ENCODE measurements at places on chromosomes 12 and 14.

- DNase-seq: no peak
These were observed 3.3 kb upstream of the PSMC6 start for GRCh38 chr14:52703664-52704063.

- DNase-seq: peak; percentile 56
These were observed 67.6 kb upstream of the CDKN3 start for GRCh38 chr14:54329082-54329695.

GRCh38 chr14:53881161-53881871 lies 75.3 kb downstream of the BMP4 start:
- DNase-seq: no peak

DNA sequence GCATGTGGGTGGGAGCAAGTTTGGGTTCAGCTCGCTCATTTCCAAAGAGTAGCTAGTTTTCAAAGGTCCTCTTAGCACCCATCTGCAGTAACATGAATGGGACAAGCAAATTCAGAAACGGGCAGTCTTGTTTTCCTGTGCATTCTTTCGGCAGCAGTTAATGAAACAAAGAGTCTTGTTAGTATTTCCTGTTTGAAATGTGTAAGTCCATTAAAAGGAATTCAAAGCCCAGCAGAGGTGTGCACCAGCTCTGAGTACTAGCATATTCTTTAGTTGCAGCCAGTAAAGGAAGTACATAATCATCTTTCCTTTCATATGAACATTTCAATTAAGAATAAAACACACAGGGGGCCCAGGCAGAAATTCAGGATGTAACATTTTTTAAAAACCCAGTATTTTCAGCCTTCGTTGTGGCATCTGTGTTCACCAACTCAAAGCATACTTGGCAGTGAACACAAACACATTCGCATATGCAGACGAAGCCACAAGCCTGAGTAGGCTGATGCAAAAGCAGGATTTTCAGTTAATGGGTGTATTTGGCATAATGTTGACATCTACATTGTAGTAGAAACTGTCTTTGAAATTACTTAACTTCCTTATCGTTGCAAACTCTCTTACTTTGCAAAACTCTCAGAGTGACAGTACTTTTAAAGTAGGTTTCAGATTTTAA lies 570.0 kb upstream of the FLRT2 start:
- no peak for DNase-seq

DNA sequence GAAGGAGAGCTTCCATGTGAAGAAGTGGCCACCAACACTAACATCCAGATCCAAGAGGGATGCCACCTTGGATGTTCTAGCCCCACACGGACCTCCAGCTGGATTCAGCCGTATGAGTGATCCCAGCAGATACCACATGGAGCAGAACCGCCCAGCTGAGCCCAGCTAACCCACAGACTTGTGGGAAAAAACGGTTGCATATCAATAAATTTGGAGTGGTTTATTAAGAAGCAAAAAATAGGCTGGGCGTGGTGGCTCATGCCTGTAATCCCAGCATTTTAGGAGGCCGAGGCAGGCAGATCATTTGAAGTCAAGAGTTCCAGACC lies 11.9 kb upstream of the IFT81 start:
- DNase-seq: no peak

- DNase-seq: no peak
These were observed 181.0 kb downstream of the KTN1 start for GRCh38 chr14:55760789-55761566.

DNA sequence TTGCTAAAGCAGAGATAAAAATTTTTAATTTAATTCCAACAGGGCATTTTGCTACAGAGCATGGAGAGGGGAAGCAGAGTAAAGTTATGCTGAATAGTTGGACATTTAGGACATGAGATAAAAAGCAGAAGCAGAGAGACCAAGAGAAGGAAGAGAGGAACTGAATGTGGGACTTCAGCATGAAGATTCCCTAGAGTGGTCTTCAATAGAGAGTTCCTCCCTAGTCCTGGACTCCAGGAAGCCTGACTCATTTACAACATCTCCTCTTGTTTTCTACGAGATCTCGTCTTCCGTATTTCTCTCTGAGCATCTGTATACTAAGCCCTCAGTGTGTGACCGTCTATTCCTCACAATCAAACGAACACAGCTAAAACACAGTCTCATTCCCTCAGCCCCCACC lies 35.2 kb upstream of the IFT81 start:
- no peak for DNase-seq

GRCh38 chr12:91009319-91009950 lies 4.7 kb upstream of the EPYC start:
- DNase-seq: peak; percentile 20

- no peak for DNase-seq
These were observed 88.4 kb downstream of the BORCS5 start for GRCh38 chr12:12445165-12445881.

DNA sequence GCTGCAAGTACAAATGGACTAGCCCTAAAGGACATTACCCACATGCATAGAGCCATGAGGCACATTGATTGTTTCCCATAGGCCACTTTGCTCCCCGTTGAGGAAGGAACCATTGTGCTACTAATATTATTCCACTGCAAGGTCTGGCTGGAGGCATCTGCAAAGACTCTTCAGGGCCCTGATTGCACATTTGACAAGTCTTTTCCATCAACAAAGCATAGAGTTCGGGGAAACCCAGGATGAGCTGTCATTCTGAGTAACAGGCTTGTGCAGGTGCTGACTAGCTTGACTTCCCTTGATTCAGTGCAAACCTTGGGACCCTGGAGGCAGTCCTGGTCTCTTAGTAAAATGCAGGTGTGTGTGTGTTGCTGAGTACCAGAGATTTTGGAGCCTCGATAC lies 73.8 kb downstream of the SUSD6 start:
- DNase-seq: peak; percentile 99

- no peak for DNase-seq
These were observed 36.5 kb upstream of the CCDC88C start for GRCh38 chr14:91454155-91454554.

- DNase-seq: no peak
These were observed 4.3 kb upstream of the CD63 start for GRCh38 chr12:55733021-55733555.

DNA sequence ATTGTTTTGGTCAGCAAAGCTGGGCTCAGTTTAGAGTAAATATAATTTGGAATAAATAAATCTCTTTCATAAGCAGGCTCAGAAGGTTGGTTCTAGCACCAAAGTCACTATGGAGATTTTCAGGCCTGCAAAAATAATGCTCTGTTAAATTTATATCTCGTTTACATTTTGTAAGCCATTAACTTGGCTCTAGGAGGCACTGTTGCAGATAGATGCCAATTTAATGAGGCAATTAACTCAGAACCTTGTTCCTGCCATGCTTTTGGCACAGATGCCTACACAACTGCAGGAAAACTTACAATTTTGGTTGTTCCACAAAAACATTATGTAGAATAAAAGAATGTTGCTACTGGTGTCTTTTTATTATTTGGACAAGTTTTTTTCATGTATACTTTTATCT lies 428.1 kb downstream of the FLRT2 start:
- DNase-seq: no peak

GRCh38 chr12:127539226-127539858 lies 727.6 kb upstream of the TMEM132C start:
- no peak for DNase-seq

- DNase-seq: peak; percentile 36
These were observed 495 bp downstream of the ADIPOR2 start for GRCh38 chr12:1691123-1692007.

DNA sequence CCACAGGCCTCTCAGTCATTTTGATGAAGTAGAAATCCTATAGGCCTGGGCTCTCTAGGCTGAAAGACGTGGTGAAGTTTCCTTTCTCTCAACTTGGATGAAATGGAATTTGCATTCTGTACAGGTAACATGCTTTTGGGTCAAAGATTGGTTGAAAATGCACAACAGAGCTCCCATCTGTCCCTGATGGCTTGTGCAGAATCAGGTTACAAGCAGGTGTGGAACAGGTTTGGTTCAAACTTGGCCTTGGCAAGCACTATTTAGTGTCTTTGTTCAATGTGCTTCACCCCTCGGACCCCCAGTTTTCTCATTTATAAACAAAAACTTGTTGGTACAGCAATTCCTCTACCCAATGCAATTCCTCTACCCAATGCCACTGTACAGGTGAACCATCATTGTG lies 1493.0 kb downstream of the AACS start:
- no peak for DNase-seq

- DNase-seq: no peak
These were observed 219.1 kb downstream of the SLC41A2 start for GRCh38 chr12:104738776-104739642.

DNA sequence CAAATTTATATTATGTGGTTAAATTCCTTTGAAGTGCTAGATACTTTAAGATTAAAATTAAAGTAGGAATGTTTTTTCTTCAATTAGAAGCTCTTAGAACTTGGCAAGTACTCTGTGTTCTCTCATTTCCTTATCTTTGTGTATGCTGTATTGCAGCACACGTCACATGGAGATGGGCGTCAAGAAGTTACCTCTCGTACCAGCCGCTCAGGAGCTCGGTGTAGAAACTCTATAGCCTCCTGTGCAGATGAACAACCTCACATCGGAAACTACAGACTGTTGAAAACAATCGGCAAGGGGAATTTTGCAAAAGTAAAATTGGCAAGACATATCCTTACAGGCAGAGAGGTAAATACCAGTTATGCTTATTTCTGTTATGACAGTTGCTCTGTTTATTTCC lies 19.7 kb downstream of the MARK3 start:
- DNase-seq: no peak

- DNase-seq: no peak
These were observed 769.3 kb upstream of the FLRT2 start for GRCh38 chr14:84760489-84761126.

DNA sequence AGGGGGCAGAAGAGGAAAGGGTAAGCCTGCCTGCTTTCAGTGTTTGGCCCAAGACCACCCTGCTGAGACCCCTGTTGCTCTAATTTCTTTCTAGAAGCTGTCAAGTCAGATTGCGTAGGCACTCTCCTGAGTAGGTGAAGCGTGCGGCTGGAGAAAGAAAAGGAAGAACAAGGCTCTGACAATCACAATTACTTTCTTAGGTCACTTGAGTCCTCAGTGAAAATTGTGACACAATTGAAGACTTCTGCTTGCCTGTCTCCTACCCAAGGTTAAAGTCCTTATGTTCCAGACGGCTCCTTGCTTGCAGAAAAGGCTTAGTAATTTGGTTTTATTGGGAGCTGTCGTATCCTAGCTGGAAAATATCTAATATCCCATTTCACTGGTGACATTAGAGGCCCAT lies 721 bp upstream of the CTSG start:
- no peak for DNase-seq

DNA sequence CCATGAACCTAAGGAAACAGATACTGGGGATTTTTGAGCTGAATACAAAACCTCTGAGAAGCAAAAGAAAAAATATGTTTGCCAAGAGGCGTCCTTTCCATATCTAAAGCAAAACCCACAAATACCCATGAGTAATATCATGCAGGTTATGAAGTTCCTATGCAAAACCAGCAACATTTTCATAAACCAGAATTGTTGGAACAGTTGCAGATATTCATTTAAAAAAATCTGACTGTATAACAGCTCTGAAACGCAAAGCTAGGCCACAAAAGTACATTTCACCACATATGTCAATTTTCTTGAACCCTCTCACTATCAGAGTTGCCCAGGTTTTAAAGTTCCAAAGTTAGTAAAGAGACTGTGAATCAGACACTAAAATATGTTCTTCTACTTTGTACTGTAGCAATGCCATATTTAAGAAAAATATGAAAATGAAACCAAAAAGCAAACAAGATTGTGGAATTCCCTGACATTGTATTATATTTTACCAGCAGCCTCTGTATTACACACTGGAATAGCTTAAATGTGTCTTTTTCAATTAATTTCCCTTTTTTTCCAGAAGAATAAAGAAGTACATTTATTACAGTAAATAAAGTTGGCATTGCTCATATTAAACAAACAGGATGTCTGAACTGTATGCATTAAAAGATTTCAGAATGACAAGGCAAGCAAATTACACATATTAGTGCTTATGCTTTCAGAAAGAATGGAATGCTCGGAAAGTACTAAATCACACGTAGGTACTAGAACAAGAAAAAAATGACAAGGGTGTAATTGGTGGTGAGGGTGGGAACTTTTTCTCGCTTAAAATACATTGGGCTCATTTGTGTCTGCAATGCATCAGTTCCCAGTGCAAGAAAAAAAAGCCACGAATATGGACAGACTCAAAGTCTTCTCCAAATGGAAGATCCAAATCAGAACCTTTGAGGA lies 33.6 kb upstream of the HIF1A start:
- peak; percentile 68 for DNase-seq

GRCh38 chr12:9869307-9870161 lies at the start of gene CLEC2B:
Gene CLEC2B (minus strand): TSS chr12:9869354.
- DNase-seq: peak; percentile 98

DNA sequence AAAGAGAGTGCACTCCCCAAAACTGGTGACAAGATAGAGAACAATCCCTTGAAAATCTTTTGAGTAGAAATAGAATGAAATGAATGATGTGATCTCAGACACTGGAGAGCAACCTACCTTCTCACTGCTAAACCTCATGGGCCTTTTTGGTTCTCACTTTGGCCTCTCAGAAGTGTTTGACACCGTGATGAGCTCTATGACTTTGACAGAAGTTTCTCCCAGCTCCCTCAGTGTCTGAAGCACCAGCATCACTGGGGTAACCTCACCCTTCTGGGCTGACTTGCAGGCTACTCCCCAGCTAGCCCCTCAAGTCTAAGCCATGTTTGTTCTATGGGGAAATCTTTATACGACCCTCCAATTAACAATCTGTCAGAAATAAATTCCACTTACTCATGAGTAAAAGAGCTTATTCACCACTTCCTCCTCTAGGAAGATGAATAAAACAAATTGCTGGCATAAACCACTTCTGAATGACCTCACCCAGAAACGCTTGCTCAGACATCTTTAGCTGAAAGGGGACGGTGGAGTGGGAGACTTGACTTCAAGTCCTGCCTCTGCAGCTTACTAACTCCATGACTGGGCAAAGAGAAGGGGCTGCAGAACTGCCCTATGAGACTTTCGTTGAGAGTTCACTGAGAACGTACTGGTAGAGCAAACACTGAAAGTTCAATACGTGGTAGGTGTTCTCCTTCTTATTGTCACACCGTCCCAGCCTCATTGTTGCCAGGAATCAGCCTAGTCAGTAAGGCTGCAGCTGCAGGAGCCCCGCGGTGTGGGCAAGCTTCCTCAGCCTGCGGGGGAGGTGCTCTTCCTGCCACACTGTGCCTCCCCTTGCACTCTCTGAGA lies 46.5 kb downstream of the ST8SIA1 start:
- DNase-seq: peak; percentile 86

- DNase-seq: peak; percentile 60
These were observed 21.0 kb downstream of the CFAP54 start for GRCh38 chr12:96510306-96510764.

GRCh38 chr14:71728386-71728785 lies 203.8 kb upstream of the RGS6 start:
- DNase-seq: no peak

- no peak for DNase-seq
These were observed 44.4 kb upstream of the CPM start for GRCh38 chr12:68977335-68977734.

DNA sequence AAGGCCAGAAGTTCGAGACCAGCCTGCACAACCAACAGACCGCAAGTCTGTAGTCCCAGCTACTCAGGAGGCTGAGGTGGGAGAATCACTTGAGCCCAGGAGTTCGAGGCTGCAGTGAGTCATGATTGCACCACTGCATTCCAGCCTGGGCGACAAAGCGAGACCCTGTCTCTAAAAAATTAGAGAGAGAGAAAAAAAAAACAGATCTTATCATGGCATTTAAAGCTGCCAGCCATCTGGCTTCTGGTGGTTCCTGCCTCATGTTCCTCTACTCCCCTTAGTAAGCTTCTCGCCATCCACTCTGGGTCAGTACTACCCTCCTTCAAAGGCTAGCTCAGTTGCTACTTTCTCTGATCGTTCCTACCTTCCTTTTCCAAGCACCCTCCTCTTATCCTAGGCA lies 16.1 kb downstream of the CLSTN3 start:
- no peak for DNase-seq

GRCh38 chr12:55694651-55695050 lies 13.1 kb downstream of the ITGA7 start:
- no peak for DNase-seq

All from bronchial epithelial cell (primary cell).